ENCODE measurements at places on chromosomes 12 and 14.

DNA sequence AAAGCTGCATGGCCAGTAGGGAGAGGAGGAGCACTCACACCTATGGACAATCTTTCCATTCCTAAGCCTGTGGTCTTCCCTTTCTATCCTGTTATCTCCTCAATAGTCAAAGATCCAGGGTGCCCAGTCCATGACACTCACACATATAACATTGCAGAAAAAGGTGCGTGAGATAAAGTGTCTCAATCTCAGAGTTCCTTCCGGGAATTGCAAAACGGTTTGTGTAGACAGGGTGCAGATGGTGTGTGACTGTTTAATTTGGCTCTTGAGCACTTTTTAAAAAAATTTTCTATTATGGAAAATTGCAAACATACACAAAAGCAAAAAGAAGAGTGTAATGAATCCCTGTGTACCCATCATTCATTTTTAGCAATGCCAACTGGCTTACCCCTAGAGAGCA, 1493.6 kb downstream of the AACS start:
- H3K4me3 ChIP-seq, result no peak overlapping the region
- no peaks in the 10 kb centered on the region for H3K4me1 ChIP-seq
- H3K36me3 ChIP-seq, result no peaks in the 10 kb centered on the region

GRCh38 chr12:114588061-114588460, 95.9 kb downstream of the TBX3 start:
- H3K27me3 ChIP-seq, result no peaks in the 10 kb centered on the region
- no peaks in the 10 kb centered on the region for H3K4me1 ChIP-seq
- H3K4me3 ChIP-seq, result no peak overlapping the region
- H3K27ac ChIP-seq, result no peak overlapping the region
- DNase-seq, result no peak
- H3K36me3 ChIP-seq, result no peaks in the 10 kb centered on the region

GRCh38 chr14:90405101-90405500, 8.3 kb downstream of the CALM1 start:
- no peak overlapping the region for H3K27ac ChIP-seq
- no peak overlapping the region for H3K4me3 ChIP-seq
- DNase-seq, result no peak

GRCh38 chr12:59055204-59055860, 135.0 kb upstream of the LRIG3 start:
- H3K27me3 ChIP-seq, result no peaks in the 10 kb centered on the region
- no peak overlapping the region for H3K4me3 ChIP-seq
- no peaks in the 10 kb centered on the region for H3K36me3 ChIP-seq
- H3K4me1 ChIP-seq, result peaks cover 6% of the 10 kb centered on the region

DNA sequence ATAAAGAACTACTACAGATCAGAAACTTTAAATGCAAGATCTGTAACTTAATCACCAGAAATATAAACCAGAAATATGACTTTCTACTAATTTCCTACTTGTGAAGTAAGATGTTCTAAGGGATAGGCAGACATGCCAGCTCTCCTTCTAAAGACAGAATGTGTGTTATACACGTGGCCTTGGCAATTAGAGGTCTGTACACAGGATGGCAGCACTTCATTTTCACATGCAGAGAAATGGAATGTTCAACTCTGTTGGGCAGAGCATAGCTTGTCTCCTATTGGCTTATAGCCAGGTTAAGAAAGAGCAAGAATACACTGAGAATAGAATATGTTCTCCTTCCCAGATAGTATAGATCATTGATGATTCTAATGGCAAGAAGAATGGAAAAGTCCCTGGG, 403.8 kb downstream of the DAD1 start:
- H3K4me1 ChIP-seq, result no peaks in the 10 kb centered on the region
- H3K4me3 ChIP-seq, result no peak overlapping the region
- no peaks in the 10 kb centered on the region for H3K27me3 ChIP-seq
- DNase-seq, result no peak

GRCh38 chr12:28540324-28540714, 350.1 kb downstream of the CCDC91 start:
- DNase-seq, result no peak
- H3K36me3 ChIP-seq, result no peaks in the 10 kb centered on the region
- H3K27me3 ChIP-seq, result no peaks in the 10 kb centered on the region
- H3K4me1 ChIP-seq, result no peaks in the 10 kb centered on the region
- H3K27ac ChIP-seq, result no peak overlapping the region

GRCh38 chr12:116492703-116493324, 66.4 kb upstream of the MAP1LC3B2 start:
- no peak overlapping the region for H3K27ac ChIP-seq
- peaks cover 2% of the 10 kb centered on the region for H3K4me1 ChIP-seq
- no peak for DNase-seq
- H3K4me3 ChIP-seq, result no peak overlapping the region
- H3K36me3 ChIP-seq, result no peaks in the 10 kb centered on the region

DNA sequence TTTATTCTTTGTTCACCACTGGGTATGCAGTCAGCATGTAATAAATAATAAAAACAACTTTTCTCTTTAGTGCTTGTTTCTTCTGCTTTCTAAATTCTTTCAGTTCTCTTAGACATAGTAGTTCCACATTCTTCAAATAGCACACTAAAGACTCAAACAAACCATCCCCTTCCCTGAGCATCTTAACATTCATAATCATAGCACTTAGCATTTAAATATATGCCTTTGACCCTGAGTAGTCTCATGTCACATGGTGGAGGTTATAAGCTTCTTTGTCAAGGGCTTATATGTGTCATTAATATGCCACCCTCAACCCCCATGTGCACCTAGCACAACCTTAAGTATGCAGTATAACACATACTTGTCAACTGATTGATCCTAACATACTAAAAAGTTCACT, 212.7 kb downstream of the PHLDA1 start:
- DNase-seq, result no peak
- peaks cover 2% of the 10 kb centered on the region for H3K27me3 ChIP-seq
- H3K36me3 ChIP-seq, result no peaks in the 10 kb centered on the region

DNA sequence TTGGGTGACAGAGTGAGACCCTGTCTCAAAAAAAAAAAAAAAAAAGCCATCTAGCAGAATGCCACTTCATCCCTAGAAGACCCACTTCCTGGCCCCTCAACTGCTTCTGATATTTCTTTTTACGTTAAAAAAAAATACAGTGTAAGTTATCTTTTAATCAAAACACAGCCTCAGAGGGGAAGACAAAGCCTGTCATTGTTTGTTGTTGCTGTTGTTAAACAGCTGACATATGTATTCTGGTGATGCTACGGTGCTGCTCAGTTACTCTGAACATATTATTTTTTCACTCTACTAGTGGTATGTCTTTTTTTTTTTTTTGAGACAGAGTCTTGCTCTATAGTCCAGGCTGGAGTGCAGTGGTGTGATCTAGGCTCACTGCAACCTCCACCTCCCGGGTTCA, 75.4 kb downstream of the PAPLN start:
- DNase-seq, result no peak
- H3K27ac ChIP-seq, result no peak overlapping the region
- no peaks in the 10 kb centered on the region for H3K36me3 ChIP-seq

- no peak overlapping the region for H3K4me3 ChIP-seq
- no peak overlapping the region for H3K27ac ChIP-seq
- H3K27me3 ChIP-seq, result no peaks in the 10 kb centered on the region
- no peaks in the 10 kb centered on the region for H3K4me1 ChIP-seq
- H3K36me3 ChIP-seq, result no peaks in the 10 kb centered on the region
Observed at GRCh38 chr14:85688006-85688405, 158.1 kb downstream of the FLRT2 start.

DNA sequence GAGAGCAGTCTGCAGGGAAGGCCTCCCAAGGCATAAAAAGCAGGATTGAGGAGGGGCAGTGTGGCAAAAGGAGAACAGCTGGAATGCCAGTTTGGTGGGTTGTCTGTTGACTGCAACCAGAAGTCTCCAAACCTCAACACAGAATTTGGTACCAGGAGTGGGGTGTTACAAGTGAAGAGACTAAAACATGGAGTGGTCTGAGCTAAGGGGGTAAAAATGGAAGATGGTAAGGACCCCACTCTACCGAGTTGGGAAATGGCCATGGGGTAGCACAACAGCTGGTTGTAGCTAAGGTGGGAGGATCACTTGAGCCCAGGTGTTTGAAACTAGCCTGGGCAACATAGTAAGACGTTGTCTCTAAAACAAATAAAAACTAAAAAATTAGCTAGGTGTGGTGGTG, 17.8 kb upstream of the KLC1 start:
- H3K27me3 ChIP-seq, result no peaks in the 10 kb centered on the region
- no peak for DNase-seq
- H3K4me1 ChIP-seq, result peaks cover 9% of the 10 kb centered on the region
- no peaks in the 10 kb centered on the region for H3K36me3 ChIP-seq
- no peak overlapping the region for H3K27ac ChIP-seq

DNA sequence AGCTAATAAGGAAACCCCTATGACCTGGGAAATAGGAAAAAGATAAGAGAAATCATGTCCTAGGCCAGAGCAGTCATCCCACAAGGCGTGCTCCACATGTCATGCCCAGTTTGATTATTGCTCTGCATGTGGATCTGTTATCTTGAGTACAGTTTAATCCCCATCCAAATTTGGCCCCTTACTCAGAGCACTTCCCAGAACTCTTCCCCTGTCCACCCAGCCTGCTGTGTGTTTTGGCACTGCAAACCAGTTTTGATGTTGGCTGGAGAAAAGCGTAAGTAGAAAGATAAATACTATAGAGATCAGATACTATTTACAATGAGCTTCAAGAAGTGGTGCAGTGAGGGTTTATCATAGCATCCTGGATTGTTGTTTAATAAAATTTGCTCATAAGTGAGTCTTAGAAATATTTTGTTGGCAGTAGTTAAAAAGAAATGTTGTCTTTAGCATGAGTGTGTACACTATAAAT, 83.8 kb downstream of the PTPRB start:
- no peak for DNase-seq
- no peak overlapping the region for H3K4me3 ChIP-seq

GRCh38 chr14:50763382-50764007, 67.5 kb downstream of the NIN start:
- no peak overlapping the region for H3K4me3 ChIP-seq
- no peaks in the 10 kb centered on the region for H3K27me3 ChIP-seq
- DNase-seq, result no peak
- H3K36me3 ChIP-seq, result peaks cover 94% of the 10 kb centered on the region
- no peak overlapping the region for H3K27ac ChIP-seq
- peaks cover 2% of the 10 kb centered on the region for H3K4me1 ChIP-seq

DNA sequence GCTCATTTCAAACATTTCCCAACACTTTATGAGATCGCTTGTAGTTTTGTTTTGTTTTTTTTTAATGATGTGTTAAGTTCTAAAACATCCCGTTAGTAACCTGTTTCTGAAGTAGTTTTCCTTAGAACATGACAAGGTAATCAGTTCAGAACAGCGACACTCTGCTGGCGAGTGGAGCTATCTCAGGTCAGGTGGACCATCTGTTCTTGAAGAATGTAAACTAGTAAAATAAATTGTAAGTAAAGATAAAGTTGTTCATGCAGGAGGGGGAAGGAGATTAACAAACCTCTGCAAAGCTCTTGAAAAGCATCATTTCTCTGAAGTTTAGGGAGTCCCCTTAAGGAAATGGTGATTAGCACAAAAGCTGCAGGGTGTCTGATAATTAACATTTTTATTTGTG, 71.9 kb upstream of the DACT1 start:
- no peak overlapping the region for H3K27ac ChIP-seq
- DNase-seq, result no peak
- H3K4me1 ChIP-seq, result peaks cover 3% of the 10 kb centered on the region
